ENCODE measurements at places on chromosomes 6 and 20. TPM values are rescaled to one million over a fixed set of nuclear protein-coding genes. Genes with fewer than 3 reads are reported as not detected.

Gene TFAP2B
- total RNA-seq = not detected

Gene BPIFB2
- not detected for total RNA-seq

Gene ZNF334
- total RNA-seq = not detected

GRCh38 chr6:42715871-42716270 lies 6.5 kb downstream of the PRPH2 start:
- no peak for DNase-seq

DNA sequence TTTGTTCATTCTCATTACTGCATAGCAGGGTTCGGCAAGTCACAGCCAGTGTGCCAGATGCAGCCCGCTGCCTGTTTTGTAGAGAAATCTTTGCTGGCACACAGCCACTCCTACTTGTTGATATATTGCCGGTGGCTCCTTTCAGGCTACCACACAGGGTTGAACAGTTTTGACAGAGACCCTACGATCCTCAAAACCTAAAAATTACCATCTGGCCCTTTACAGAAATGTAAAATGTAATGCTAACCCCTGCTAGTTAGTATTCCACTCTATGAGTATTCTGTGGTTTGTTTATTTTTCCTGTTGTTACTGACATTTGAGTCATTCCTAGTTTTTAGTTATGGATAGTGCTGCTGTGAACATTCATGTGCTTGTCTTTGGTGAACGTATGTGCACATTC lies 11.5 kb downstream of the DHX35 start:
- DNase-seq = no peak

DNA sequence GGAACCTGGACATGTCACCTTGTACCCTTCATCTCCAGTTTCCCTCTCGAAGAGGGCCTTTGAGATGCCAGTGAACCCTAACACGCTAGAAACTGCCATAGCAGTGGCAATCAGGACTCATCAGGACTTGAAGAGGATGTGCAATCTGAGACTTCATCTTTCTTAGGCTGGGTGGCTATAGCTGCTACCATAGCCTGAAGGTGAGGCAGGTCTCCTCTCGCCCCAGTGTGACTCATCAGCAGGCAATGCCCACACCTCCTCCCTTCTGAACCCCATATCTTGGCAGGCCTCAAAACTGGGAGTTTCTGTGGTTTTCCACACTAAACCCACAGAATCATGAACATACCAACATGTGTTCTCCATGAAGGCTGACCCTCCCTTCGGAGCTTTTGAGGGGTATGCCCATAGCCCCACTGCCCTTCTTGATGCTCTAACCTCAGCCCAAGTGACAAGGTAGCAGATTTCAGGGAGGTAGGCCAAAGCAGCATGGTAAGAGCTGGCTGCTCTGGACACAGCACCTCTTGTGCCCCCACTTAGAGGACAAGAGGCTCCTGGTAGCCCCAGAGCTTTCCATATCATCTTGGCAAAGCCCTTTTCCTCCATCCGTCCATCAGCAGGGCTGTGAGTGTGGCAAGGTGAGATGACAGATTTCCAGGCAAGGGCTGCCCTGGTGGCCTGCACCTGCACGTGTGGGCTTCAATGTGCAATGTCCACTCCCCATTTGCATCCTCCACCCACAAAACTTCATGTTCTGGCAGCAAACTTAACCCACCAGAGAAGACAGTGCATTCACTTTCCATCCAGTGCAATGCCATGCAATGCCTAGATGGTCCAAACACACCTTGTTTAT lies 2.6 kb downstream of the BLCAP start:
- DNase-seq = peak; percentile 63

DNA sequence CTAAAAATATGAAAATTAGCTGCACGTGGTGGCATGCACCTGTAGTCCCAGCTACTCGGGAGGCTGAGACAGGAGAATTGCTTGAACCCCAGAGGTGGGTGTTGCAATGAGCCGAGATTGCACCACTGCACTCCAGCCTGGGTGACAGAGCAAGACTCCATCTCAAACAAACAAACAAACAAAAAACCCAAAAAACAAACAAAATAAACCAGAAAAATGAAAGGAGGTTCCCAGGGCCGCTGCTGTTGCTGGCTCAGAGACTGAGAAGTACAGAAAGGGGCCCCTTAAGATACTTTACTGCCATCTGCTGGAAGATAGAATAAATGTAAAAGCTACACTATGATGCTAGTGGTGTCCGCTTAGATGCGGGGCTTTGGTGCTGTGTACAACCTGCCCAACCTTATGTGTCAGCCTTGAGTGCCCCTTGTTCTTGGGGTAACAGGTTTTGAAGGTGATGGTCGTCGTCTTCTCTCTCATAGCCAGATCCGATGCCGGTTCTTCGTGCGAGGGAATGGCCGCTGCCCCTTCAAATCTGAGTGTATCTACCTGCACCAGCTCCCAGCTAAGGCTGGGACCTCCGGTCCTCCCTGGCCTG lies 2.8 kb upstream of the FANCE start:
- no peak for DNase-seq

DNA sequence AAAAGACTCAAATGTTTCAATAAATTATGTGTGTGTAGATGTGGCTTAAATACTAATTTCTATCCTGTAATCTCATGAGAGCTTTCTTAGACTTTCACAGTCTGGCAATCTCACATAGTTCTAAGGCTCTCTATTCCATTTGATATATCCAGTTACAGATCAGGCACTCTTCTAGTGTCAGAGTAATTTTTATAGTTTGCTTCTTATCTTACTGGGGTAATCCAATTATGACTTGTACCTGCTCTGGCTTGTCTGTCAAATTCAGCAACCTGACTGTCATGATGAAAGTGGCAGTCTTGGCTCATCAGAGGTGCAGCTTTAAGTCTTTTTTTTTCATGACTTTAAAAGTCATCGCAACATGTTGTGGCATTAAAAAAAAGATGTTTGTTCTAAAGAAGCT lies 513.2 kb upstream of the MAN1A1 start:
- DNase-seq = no peak

GRCh38 chr6:56852260-56853010 lies 102.5 kb upstream of the BEND6 start:
- no peak for DNase-seq

DNA sequence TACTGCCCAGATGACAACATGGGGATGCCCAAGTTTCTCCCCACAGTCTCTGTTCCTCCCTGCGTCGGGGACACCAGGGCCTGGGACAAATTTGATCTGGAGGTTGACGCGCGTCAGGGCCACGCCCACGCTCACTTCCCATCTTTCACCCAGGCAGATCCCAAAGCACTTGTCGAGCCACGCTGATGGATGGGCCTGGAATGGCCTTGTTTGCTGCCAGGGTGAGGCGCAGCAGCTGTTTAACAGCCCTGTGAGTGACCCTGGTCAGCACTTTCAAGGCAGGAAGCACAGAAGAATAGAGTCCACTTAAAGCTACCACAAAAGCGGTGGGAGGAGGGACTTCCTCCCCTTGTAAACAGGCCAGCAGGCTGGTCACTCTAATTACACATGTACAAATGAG lies 324.7 kb upstream of the JARID2 start:
- peak; percentile 84 for DNase-seq

DNA sequence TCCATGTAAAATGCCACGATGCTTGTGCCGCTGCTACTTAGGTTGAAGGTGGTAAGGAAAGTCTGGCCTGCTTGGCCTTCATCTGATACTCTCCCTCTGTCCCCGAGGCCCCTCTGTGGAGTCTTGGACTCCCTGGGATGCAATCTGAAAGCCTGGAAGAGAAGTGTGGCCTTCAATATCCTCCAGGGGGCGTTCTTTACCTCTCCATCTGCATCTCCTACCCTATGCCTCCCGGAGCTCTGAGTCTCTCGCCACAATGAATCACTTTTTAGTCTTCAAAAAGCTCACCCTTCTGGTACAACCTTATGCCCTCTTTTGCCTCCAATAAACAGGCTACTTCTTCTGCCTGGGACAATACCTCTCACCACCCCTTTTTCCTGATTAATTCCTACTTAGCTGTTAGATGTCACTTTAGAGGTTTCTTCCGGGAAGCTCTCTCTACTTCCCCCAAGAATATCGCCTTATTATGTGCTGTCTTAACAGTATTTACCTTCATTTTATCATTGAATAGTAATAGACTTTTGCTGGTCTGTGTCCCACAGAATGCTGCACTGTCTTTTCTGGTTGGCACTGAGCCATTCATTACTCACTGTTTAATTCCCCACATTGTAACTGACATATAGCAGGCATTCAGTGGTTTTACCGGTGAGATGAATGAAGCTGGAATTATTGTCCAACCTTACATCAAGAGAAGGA lies 13.9 kb upstream of the ATG5 start:
- no peak for DNase-seq

GRCh38 chr6:6407071-6407741 lies 86.7 kb upstream of the F13A1 start:
- no peak for DNase-seq

GRCh38 chr20:9496155-9496554 lies 18.2 kb upstream of the LAMP5 start:
- DNase-seq = no peak

- no peak for DNase-seq
Measured at GRCh38 chr20:48287552-48288170, 502.4 kb upstream of the SULF2 start.

DNA sequence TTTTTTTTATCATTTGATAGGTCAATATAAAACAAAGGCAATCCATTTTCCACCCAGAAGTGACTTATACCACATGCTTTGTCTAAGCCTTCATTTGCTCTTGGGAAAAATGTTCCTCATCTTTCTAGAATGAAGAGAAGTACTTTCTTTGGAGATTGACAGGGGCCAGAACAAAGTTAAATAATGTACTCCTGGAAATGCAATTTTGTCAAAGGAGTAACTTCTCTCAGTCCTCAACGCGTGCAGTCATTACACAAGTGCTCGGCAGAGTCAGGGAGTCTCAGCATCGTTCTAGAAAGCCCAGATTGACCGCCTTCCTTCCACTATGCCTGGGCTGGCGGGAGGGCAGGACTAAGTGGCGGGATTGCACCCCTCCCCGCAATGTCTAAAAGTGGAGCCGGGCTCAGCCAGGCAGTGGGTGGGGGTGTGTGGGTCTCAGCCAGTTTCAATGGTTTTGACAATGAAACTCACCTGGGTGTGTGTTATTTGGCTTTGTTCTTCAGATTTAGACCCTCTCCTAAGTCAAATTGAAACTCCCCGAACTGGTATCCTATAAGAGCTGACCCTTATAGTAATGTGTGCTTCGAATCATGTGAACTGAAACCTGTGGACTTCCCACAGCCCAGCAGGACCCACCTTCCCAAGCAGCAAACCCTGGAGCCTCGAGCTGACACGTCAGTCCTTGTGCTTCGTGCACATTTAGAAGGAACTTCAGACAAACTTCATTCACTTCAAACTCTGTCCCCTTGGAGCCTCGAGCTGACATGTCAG lies 63.2 kb upstream of the DUSP22 start:
- DNase-seq = no peak

DNA sequence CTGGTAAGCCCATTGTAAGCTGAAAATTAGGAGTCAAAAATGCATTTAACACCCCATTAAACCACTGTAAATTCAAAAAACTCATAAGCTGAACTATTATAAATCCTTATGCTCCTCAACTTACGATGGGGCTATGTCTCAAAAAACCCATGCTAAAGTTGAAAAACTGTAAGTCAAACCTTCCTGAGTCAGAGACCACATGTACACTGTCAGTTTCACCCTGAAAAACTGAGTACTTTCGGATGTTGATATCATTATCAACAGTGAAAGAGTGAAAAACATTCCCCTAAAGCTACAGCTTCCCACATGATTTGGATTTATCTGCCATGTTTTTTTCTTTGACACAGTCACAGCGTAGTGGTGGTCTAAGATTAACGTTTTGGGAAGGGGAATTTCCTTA lies 14.2 kb downstream of the RAB23 start:
- DNase-seq = no peak

GRCh38 chr6:140567466-140567865 lies 1193.0 kb upstream of the CITED2 start:
- DNase-seq = no peak

GRCh38 chr20:53699906-53700305 lies 106.3 kb upstream of the ZNF217 start:
- DNase-seq = no peak

GRCh38 chr20:38937978-38938473 lies 11.8 kb downstream of the FAM83D start:
- no peak for DNase-seq

DNA sequence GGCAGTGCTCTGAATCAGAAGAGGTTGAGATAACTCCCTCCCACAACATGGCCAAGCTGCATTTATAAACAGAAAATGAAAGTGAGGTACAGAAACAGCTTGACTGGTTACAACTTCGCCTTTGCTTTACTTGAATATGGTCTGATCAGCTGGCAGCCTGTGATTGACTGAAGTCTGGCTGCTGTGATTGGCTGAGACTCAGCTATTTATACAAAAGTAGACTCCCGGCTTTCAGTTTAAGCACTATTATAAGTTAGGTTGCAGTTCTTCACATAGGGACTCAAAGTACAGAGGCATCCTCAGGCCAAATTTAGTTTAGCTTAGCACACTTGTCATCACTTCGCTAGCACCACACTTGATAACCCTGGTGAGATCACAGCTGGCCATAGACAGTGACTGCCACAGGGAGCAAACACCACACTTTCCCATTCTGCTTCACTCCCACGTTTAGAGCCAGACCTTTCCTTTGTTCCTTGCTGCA lies 362.6 kb downstream of the EPM2A start:
- DNase-seq = no peak

GRCh38 chr6:69861986-69862385 lies 4.4 kb upstream of the COL19A1 start:
- no peak for DNase-seq

- DNase-seq = no peak
Measured at GRCh38 chr6:119071576-119071975, 6.9 kb downstream of the FAM184A start.

DNA sequence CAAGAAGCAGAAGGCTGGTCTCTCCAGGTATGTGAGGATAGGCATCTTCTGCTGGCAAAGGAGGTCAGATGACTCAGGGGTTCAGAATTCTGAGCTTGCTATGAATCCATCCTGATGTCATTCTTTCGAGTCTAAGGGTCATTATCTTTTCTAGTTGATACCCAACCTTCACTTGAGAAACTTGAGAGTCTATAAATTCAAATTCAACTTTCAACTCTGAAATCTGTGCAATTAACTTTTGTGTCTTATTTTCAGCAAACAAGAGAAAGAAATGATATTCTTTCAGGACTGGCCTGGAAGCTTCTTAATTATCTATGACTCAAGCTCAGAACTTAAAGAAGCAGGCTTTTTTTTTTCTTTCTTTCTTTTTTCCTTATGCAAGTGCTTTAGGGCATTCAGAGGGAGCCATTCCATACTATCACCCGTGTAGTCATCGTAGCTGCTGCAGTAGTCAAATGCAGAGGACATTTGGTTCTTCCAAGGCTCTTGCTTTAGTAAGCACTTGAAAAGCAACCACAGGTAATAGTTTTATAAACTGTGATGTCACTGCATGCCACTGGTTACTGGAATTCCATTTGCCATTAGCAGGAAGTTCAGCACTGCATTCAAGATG lies 93.0 kb downstream of the ADTRP start:
- DNase-seq = no peak
